ENCODE measurements at places on chromosomes 2 and 18.

GRCh38 chr2:9462313-9462712 is 12.0 kb upstream of the IAH1 start:
- DNase-seq, result no peak

DNA sequence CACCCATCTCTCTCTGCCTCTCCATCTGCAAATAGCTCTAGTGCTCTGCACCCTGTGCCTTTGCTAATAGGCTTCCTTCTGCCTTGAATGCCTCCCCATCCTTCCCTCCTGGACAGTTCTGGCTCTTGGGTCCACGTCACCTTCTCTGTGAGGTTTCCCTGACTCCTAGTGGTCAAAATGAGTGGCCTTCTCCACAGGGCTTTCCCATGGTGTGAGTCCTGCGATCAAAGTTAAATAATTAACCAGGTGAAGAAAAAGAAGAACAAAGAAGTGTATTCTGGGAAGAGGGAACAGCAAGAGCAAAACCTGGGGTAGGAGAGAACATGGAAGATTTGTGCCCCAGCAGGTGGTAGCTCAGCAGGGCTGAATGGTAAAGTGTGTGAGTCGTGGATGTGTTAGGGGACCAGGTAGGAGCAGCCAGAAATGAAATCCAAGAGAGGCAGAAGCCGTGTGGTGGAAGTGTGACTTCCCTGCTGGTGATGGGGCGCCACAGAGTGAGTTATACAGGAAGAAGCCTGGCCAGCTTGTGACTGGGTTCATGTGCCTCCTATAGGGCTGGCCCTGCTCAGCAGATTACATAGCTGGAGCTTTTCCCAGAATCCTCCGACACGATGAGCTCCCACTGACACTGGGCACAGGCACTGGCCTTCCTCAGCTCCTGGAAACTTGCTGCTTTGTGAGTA is 93.8 kb upstream of the LDAH start:
- no peak for DNase-seq

DNA sequence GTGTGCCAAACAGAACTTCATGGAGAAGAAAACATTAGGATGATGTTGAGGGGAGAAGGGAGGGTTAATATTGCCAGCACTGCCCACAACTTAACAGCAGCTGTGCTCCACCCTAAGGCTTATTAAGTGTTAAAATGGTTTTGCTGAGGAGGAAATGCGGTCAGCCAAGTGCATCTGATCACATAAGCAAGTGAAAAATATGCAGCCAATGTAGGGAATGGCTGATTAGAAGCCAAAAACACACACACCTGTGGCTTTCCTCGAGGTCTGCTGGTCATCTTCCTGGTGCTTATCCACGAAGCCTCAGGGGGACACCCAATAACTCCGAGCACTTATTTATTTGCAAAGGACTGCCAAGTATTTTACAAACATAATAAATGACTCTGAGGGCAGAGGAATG is 66.3 kb upstream of the GPR45 start:
- no peak for DNase-seq

DNA sequence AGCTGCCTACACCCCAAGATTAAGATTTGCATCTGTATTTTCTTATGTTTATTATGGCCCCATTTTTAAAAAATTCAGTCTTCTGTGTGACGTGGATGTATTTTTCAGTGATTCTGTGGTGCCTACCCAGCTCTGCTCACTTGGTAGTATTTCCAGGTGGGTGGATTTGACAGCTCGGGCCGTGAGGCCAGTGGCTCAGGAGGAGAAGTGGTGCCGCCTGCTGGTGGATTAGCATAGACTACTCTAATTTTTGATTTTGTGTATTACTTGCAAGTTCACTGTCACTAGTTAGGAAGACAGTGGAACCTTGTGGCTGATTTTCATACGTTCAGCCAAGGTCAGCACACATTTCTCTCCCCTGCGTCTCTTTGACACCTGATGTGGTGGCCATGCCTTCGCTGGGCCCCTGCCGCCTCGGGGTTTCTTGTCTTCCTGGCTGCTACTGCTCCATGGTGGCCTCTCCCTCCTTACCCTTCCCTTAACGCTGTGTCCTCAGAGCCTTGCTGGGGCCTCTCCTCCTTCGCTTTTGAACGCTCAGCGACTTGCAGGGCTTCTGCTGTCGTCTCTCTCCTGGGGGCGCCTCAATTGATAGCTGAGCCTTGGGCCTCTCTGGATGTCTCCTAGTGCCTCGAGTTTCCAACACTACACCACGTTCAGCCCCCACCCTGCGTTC is 89.4 kb downstream of the DGKD start:
- DNase-seq, result peak; percentile 76

DNA sequence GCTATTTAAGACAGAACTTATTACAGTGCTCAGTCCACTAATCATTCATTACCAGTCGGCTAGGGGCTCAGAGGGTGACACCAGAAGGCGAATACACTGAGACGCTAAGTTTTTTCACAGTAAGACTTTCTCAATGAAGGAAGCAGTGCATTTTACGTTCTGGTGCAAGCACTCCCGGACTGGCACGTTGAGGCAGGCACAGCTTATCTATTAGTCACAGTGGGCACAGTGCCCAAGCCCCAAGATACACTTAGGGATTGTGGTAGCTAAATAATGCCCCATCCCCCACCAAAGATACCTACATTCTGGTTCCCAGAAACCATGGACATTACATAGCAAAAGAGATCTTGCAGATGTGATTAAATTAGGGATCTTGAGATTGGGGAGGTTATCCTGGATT is 32.6 kb upstream of the BCL11A start:
- no peak for DNase-seq

All from uterus (tissue), 4 donors.